ENCODE measurements at places on chromosomes 5 and 9.

GRCh38 chr5:79843450-79844388 lies 147.3 kb downstream of the MTX3 start:
- DNase-seq, result no peak

GRCh38 chr5:72599065-72599433 lies 91.8 kb upstream of the ZNF366 start:
- no peak for DNase-seq

- DNase-seq, result no peak
These were observed 494 bp upstream of the CXXC5 start for GRCh38 chr5:139647506-139648204.

GRCh38 chr9:19379697-19380046 lies 364 bp downstream of the RPS6 start:
- DNase-seq, result no peak

DNA sequence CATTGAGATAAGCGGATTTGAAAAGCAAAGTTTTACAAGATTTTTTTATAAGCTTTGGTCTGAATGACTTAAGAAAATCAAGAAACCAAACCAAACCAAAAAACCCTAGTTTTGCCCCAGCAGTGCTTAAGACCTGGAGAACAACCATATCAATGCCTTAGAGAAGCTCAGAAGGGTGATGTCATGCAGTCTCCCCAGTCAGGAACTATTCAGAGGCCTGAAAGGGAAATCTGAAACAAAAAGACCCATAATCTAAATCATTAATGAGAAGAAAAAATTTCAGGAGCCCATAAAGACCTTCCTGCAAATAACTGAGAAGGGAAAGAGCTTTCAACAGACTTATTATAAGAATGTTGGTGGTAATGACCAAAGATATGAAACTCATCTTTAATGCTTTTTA lies 280.1 kb downstream of the MARCHF11 start:
- no peak for DNase-seq

DNA sequence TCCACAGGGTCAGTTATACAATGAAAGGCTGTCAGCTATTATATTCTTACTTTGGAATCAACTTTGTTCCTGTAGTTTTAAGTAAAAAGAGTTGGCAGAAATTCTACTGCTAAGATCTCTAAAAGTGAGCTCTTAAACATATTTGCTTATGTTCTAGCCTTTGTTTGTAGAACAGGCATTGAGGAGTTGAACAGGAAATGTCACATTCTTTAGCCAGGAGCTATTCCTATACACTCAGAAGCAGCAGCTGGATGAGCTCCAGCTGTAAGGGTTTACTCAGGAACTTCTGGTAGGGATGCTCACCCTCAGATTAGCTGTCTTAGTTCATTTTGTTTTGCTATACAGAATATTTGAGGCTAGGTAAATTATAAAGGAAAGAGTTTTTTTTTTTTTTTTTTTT lies 22.4 kb upstream of the SPINK14 start:
- no peak for DNase-seq

All from Kasumi-1 (cell line).